ENCODE measurements at places on chromosomes 11 and 22. TPM values are rescaled to one million over a fixed set of nuclear protein-coding genes. Genes with fewer than 3 reads are reported as not detected.

DNA sequence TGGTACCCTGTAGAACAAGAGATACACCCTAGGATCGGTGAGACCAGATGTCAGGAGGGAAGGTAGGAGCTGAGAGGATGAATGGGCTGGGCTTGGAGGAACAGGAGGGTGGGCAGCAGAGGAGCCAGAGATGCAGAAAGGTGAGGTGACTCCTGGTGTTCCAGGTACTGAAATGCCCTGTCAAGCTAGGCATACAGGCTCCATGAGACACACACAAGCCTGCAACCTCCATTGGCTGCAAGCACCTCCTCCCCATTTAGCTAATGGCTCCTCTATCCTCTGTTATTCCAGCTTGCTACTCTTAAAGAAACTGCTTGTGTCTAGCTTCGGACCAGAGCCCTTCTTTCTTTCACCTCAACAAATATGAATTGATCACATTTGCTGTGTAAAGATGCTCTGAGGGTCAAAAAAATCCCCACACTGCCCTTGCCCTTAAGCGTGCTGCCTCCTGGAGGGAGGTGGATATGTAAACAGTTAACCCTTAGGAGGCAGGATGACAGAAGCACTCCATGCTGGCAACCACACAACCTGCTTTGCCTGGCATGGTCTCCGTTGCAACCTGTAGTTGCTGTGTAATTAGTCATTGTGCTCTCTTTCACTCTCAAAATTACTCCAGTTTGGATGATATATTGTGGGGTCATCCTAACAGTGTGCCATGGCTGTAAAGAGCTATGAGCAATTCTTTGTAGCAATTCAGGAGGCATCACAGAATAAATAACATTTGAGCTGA, 156.0 kb downstream of the PKNOX2 start:
- no peak overlapping the region for H3K27ac ChIP-seq
- no peaks in the 10 kb centered on the region for H3K4me1 ChIP-seq
- no peak overlapping the region for H3K4me3 ChIP-seq
- peaks cover 9% of the 10 kb centered on the region for H3K27me3 ChIP-seq
- no peak for DNase-seq
- no peaks in the 10 kb centered on the region for H3K36me3 ChIP-seq

- DNase-seq = no peak
- H3K4me3 ChIP-seq = no peak overlapping the region
- H3K4me1 ChIP-seq = peaks cover 25% of the 10 kb centered on the region
- H3K27me3 ChIP-seq = peaks cover 6% of the 10 kb centered on the region
Observed at GRCh38 chr11:114098927-114099326, 39.4 kb downstream of the ZBTB16 start.

- H3K36me3 ChIP-seq = no peaks in the 10 kb centered on the region
- no peak overlapping the region for H3K4me3 ChIP-seq
- peaks cover 14% of the 10 kb centered on the region for H3K4me1 ChIP-seq
- DNase-seq = no peak
Observed at GRCh38 chr22:48106215-48106614, 1343.8 kb downstream of the TBC1D22A start.

GRCh38 chr11:8317159-8317558, 53.5 kb upstream of the LMO1 start:
- H3K4me3 ChIP-seq = no peak overlapping the region
- no peaks in the 10 kb centered on the region for H3K4me1 ChIP-seq
- DNase-seq = no peak
- H3K36me3 ChIP-seq = no peaks in the 10 kb centered on the region
- H3K27ac ChIP-seq = no peak overlapping the region

- H3K27me3 ChIP-seq = no peaks in the 10 kb centered on the region
- no peak for DNase-seq
- peaks cover 32% of the 10 kb centered on the region for H3K36me3 ChIP-seq
- no peak overlapping the region for H3K27ac ChIP-seq
Observed at GRCh38 chr22:40517631-40518030, 118.9 kb downstream of the MRTFA start.

- H3K4me3 ChIP-seq = no peak overlapping the region
- no peak for DNase-seq
- H3K27me3 ChIP-seq = peaks cover 5% of the 10 kb centered on the region
- H3K4me1 ChIP-seq = no peaks in the 10 kb centered on the region
Observed at GRCh38 chr11:8055836-8056526, 25.0 kb upstream of the TUB start.

DNA sequence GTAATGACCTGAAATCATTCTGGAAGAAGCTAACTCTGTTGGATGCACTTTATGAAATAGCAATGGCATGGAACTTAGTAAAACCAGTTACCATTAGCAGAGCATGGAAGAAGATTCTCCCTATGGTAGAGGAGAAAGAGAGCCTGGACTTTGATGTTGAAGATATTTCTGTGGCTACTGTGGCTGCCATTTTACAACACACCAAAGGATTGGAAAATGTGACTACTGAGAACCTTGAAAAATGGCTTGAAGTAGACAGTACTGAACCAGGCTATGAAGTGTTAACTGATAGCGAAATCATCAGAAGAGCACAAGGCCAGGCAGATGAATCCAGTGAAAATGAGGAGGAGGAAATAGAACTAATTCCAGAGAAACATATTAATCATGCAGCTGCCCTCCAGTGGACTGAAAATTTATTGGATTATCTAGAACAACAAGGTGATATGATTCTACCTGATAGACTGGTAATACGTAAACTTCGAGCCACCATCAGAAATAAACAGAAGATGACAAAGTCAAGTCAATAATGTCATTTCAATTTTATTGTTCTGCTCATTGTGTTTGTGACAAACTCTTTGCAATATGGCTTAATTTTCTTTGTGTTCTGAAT, 2.0 kb downstream of the JRKL start:
- no peak for DNase-seq
- H3K27me3 ChIP-seq = no peaks in the 10 kb centered on the region
- peaks cover 29% of the 10 kb centered on the region for H3K36me3 ChIP-seq

Gene TRPM5
- total RNA-seq = not detected

Gene MMP12
- not detected for total RNA-seq

Gene TUBA8
- total RNA-seq = 2.4 TPM

Gene AIFM3
- 1.3 TPM for total RNA-seq

Gene CCDC15
- 0.51 TPM for total RNA-seq

Gene ARHGAP8
- total RNA-seq = 0.49 TPM

Gene DDIAS
- 4.7 TPM for total RNA-seq

Gene FIBIN
- not detected for total RNA-seq
